ENCODE measurements at places on chromosomes 2 and 18. TPM values are rescaled to one million over a fixed set of nuclear protein-coding genes. Genes with fewer than 3 reads are reported as not detected.
A peak's percentile ranks its signal among the peaks of the same experiment; 100 is the strongest.

Gene LTBP1
- total RNA-seq, result 63.1 TPM

Gene RBMS1
- 86.6 TPM for total RNA-seq

Gene DNAJB2
- total RNA-seq, result 19.4 TPM

Gene NFU1
- total RNA-seq, result 58.7 TPM

Gene GAD1
- 10.9 TPM for total RNA-seq

- H3K27me3 ChIP-seq, result no peaks in the 10 kb centered on the region
- H3K4me1 ChIP-seq, result no peaks in the 10 kb centered on the region
- peak; percentile 42 for DNase-seq
- no peaks in the 10 kb centered on the region for H3K36me3 ChIP-seq
These were observed 37.7 kb downstream of the NETO1 start for GRCh38 chr18:72830109-72830508.

Data from SJCRH30 (cell line).